ENCODE measurements at places on chromosomes 1 and 21. TPM values are rescaled to one million over a fixed set of nuclear protein-coding genes. Genes with fewer than 3 reads are reported as not detected.

DNA sequence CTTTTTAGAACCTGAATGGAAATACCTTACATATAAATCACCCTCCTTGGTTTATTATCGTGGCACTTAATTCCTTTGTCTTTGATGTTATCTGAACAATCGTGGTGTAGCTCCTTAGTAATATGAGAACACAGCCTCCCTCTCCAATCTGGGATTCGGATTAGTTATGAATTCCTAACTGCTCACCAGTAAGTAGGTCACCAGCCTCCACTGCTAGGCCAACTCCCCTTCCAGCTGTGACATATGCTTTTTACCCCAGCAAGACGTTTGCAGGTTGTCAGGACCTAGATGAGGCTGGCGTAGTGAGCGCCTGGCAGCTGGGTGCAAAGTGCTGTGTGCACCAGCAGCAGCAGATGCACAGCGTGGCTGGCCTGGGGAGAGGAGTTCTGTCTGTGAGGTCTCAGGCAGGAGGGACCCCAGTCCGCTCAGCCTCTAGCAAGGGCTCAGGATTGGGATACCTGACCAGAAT is 38.2 kb downstream of the NTPCR start:
- no peak for DNase-seq

GRCh38 chr1:235127732-235128455 is 743 bp downstream of the TOMM20 start:
- DNase-seq: no peak

DNA sequence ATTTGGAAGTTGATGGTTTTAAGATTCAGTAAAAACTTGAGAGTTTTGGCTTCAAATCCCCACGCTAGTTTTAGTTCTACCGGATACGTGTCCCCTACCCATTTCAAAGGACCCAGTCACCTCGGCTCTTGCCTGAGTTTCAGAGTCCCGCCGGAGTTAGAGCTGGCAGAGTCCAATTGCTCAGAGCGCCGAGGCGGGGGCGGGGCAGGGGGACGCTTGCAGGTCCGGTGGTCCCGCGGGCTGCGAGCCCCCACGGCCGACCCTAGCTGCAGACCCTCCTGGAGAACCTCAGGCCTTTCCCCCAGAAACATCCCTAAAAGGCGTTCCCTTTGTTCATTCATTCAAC is 765 bp upstream of the VPS45 start:
- peak; percentile 60 for DNase-seq

DNA sequence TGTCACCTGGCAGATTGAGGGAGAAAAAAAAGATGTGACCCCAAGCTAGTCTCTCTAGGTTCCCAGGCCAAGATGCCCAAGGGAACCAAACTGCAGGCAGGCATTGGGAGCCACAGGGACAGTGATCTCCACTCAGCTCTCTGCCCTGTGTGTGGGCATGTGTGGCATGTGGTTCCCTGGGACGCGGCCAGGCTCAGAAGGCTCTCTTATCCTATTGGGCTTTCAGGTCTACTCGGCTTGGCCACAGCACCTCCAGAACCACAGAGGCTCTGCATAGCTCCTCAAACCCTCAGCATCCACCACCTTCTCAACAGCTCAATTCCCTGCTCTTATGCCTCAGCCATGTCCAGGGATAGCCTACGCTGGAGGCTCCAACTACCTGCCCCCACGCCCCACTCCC is 22.0 kb downstream of the IQGAP3 start:
- DNase-seq: peak; percentile 40

DNA sequence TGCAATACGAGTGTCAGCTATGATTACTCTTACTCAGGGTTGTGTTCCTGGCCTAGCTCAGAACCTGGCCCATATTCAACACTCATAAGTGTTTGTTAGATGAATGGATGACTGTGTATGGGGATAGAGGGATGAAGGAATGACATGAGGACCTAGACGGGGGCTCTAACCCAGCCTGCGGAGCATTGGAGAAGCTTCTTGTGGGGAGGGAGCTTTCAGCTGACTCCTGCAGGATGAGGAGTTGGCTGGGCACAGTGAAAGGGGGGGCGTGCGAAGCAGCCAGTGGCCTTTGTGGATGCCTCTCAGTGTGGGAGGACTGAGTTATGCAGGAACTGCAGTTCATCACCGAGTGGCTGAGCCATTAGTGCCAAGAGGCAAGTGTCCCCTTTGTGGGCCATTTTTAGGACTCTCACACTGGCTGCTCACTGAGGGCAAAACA is 1.2 kb upstream of the EXTL1 start:
- peak; percentile 51 for DNase-seq

DNA sequence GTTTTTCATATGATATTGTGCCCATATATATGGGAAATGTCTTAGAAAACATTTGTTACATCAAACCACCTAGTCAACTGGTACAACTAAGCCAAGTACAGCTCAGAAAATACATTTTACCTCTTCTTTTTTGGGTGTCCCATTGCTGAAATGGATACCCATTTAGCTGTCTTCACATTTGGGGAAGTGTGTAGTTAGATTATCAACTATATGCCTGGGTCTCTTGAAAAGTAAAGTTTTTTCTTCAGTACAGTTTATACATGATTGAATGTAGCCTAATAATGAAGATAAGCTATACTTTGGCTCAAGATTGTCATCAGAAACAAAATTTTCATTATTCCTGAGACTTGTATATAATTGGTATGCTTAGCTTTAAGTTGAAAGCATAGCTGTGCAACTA is 2.0 kb downstream of the AGO3 start:
- no peak for DNase-seq

DNA sequence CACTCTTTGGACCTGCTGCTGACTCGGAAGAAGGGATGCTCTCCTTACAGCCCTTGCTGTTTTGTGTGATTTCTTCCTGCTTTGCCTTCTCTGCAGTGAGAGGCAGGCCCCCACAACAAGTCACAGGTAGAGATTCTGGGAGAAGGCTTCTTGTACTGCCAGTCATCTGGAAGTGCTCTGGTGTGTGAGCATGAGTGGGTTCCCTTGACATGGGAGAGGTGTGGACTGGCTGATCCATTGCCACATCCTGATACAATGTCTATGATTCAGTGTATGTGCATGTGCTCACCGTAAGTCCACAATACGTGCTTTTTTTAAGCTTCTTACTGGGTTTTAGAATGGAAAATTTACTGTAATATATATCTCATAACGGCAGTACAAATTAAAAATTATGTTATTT is 46.0 kb upstream of the PLA2G4A start:
- no peak for DNase-seq

DNA sequence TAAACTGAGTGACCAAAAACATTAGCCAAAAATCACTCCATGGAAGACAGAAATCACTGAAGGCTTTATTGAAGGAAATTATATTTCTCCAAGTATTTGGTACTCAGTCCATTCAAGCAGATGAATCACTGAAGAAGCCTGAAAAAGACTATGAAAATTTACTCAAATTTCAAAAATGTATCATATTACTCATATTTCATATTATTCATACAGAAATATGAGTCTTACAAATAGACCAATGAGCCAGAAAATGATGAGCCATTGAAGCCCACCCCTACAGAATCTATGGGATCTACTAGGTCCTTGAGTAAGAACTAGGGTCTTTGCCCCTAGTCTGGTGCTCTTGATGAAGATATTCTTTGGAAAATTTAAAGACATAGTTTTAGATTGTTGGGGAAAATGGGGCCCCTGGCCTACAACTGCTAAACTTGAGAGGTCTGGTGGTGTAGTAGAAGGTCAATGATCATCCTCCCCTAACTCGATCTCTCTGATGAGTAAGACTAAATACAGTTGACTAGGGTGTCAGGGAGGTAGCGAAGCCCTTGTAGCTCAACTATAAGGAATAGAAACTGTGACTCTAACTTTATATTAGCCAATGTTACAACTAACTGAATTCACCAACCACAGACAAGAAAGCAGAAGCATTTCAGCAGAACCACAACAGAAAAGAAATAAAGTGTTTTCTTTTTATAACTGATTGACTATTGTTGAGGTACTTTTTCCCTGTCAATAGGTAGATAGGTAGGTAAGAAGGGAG is 81.0 kb downstream of the NOTCH2 start:
- DNase-seq: no peak

NMNAT2 gene
- 4.6 TPM for total RNA-seq

FAM151A gene
- 1.2 TPM for total RNA-seq

NR5A2 gene
- total RNA-seq: 0.51 TPM

OR2M3 gene
- total RNA-seq: not detected

ADAMTS4 gene
- 1.6 TPM for total RNA-seq

OR2L3 gene
- not detected for total RNA-seq

ATP1A4 gene
- total RNA-seq: not detected

ASTN1 gene
- total RNA-seq: 0.77 TPM

LCE1F gene
- not detected for total RNA-seq

Measured in heart left ventricle (tissue), 16 donors.